ENCODE measurements at places on chromosomes 3 and 15.

- no peak for DNase-seq
These were observed 25.5 kb upstream of the NUDT16 start for GRCh38 chr3:131356006-131356595.

DNA sequence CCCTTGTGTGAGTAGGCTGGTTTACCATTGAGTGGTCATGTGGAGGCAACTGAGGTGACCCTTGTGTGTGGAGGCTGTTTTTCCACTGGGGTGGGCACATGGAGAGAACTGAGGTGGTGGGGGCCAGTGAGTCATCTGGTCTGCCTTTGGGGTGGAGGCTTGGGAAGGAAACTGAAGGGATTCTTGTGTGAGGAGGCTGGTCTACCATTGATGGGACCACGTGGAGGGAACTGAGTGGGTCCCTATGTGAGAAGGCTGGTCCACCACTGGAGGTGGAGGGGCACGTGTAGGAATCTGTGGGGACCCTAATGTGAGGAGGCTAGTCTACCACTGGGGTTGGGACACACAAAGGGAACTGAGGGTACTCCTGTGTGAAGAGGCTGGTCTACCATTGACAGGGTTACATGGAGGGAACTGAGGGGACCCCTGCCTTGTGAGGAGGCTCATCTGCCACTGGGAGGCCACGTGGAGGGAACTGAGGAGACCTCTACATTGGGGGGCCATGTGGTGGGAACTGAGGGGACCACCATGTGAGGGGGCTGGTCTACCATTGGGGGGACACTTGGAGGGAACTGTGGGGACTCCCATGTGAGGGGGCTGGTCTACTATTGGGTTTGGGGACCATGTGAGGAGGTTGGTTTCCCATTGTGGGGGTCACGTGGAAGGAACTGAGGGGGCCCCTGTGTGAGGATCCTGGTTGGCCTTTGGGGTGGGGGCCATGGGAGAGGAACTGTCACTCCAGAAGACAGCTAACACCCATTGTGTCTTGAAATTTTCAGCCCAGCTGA, 164.5 kb downstream of the WNT7A start:
- DNase-seq = no peak

GRCh38 chr15:39471785-39472574, 108.9 kb upstream of the THBS1 start:
- no peak for DNase-seq

- no peak for DNase-seq
These were observed 453.1 kb downstream of the EPHA3 start for GRCh38 chr3:89560568-89560967.

DNA sequence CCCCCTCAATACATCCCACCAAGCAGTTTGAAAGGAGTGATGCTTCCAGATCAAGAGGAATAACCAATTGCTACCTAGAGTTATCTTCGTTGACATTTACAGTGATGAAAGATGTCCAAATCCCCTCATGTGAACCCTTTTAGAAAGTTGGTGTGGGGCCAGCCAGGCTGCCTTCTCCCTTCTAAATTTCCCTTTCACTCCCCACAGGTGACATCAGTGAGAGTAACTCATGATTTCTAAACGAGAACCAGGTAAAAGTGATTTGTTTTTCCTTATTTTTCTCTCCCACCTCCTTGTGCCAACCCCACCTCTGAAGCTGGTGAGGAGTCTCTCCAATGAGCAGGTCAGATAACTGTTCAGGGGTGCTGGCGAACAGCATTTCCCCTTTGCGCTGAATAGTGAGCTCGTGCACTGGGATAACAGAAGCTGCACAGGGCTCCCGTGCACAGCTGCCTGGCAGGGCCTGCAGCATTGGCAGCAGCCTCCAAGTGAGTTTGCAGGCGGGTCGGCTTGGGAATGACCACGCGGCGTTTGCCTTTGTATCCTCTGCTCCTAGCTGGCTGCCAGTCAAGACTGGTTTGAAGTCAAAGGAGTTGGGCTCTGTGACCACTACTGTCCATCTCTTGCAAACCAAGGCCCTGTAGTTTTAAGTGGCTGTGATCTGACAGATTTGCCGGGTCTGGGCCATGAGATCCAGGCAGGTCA, 70.2 kb upstream of the CORO2B start:
- no peak for DNase-seq

- DNase-seq = no peak
These were observed 80.3 kb downstream of the TMEM266 start for GRCh38 chr15:76140074-76140464.

DNA sequence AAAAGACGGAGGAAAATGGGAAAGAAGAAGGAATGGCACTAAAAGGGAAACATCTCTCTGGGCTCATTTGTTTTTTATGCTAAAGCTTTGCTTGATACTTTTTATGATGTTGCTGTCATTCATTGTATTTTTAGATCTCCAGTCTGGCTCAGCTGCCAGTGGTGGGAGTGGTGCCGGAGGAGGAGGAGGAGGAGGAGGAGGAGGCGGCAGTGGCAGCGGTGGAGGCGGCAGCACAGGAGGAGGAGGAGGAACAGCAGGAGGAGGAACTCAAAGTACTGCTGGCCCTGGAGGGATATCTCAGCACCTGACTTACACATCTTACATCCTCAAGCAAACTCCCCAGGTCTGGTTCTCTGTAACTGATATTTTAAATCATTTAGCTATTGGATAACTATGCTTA, 49.6 kb downstream of the MAP6D1 start:
- no peak for DNase-seq

DNA sequence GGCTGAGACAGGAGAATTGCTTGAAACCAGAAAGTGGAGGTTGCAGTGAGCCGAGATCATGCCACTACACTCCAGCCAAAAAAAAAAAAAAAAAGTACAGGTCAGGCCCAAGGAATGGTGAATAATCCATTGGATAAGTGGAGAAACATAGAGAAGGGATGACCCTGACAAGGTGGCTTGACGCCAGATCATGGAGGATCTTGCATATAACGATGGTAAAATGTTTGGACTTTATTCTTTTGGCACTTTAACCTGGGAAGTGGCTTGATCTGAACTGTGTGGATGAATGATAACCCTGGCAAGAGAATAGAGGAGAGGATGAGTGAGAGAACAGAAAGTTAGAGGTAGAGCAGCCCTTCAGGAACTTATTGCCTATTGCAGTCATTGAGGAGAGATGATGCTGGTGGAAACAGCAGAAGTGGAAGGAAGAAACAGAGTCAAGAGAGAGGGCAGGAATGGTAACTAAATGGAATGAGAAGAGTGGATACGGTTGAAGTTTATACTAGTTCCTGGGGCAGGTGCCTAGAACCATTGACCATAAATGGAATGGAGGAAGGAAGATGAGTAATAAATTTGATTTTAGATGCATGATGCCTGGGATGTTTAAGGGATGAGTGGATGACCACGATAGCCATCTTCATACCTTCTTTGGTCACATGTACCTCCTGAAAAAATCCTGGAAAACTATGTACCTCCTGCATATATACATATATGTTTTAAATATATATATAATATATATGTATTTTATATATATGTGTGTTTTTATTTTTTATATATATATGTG, 57.8 kb downstream of the BLM start:
- DNase-seq = no peak

DNA sequence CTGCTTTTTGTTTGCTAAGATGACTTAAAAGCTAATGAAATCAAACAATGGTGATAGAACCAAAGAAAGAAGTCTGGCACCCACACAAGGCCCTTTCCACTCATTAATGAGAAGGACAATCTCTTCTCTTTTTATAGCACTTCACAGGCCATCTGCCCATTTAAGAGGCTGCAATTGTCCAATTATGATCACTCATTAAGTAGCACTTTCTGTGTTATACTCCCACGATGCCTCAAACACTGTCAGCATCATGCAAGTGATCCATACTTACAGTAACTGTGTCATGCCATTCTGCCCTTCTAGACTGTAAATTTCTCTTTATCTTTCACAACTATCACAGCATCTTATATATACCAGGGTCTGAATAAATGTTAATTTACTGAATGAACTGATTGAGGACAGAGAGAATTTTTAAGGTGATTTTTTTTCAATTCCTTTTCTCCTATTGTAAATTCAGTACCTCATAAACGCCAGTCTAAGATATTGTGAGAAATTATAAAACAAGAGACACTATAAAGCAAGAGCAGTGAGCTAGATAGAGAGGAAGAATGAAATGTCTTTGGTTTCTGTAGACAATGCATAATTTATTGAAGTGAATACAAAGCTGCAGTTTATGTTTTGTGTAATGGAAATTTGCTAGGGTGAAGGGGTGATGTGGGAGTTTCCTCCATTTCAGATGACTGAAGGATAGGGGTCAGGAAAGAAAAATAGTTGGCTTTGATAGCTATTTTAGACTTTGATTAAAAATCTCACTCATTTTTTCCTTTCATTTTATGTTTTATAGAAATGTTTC, 17.3 kb downstream of the CD200 start:
- no peak for DNase-seq

- DNase-seq = no peak
These were observed 248.1 kb downstream of the LRRN1 start for GRCh38 chr3:4047366-4047765.

DNA sequence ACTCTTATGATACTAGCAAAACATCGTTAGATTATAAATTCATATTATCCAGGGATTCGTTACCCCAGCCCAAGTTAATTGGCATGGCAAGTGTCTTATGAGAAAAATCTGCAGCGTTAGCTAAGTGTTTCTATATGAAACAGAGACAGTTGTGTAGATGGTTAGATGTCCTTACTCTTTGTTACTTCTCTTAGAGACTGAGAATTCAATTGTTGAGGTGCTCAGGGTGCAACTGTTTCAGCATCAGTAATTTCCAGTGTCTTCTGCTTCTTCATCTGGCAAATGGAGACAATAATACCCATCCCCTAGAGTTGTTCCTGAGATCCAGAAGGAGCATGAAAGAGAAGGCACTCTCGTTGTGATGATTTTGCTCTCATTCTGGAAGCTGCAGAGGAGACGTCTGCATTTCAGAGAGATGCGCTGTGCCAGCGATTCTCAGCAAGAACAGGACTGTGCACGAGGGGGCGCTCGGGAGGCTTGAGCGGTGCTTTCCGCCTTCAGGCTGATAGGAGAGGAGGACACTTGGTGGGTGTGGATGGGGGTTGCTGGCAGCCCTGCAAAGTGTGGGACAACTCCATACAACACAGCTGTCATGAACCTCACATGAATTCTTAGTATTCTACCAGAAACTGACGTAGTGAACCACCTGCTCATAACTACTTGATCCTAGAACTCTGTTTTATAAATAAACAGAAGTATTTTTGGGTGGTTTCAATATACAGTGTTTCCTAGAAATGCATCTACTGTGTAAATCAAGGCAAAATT, 39.7 kb upstream of the SPSB4 start:
- peak; percentile 25 for DNase-seq

DNA sequence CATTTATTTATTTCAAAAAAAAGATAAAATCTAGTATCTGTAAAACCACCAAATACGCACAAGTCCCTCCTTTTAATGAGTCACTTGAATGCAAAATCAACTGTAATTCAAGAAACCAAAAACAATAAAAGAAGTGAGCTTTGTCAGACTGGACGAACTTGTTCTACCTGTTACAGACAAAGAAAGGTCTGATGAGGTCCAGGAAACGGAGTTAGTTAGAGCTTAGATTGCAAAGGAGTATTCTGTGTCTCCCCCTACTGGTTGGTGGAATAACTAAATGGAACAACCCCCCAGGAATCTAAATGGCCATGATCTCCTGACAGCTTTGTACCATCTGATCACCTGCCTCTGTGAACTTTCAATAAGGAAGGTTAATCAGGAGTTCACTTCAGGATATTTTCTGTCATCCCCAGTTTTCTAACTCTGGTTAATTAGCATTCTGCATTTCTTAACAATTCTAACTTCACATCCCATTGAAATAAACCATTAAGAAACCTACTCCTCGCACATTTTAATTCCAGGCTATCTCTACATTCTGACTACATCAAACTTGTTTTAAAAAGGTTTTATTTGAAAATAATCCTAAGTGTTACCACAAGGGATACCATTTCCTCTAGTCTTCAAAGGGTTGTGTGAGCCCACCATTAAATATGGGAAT, 333.0 kb upstream of the SATB1 start:
- peak; percentile 78 for DNase-seq

DNA sequence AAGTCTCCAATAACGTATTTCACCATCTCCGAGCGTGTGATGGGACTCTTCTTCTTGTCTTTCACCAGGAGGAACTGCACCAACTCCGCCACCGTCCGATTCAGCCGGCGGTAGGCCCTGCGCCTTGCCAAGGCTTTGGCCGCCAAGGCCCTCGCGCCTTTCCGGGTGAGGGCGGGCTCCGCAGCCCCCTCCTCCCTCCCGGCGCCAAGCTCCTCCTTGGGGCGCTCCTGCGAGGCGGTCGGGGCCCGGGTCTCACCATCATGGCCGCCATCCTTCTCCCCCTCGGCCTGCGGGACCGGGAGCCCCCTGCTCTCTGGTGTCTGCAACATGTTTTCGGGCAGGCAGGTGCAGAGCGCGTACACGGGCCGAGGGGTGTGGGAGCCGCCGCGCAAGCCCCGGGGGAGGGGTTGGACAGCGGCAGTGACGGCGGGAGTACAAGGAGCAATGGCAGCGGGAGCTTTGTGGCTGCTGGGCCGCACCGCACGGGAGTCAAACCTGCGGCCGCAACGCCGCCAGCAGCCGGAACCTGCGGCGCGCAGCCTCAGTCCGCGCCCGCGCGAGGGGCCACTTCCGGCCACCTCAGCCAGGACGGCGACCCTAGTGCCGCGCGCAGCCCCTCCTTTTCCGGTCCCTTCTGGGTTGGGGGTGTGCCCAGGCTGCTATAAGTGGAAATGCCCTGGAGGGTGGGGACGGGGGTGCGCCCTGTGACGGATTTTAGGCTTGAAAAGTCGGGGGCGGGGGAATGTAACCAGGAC, at the start of gene MAGEF1:
Gene MAGEF1, minus strand, starts transcription at position 572 of the 755 bp plus-strand sequence. Its CDS starts 243 bp downstream, at position 329.
- peak; percentile 69 for DNase-seq

GRCh38 chr3:81684751-81685395, 76.6 kb downstream of the GBE1 start:
- DNase-seq = no peak

DNA sequence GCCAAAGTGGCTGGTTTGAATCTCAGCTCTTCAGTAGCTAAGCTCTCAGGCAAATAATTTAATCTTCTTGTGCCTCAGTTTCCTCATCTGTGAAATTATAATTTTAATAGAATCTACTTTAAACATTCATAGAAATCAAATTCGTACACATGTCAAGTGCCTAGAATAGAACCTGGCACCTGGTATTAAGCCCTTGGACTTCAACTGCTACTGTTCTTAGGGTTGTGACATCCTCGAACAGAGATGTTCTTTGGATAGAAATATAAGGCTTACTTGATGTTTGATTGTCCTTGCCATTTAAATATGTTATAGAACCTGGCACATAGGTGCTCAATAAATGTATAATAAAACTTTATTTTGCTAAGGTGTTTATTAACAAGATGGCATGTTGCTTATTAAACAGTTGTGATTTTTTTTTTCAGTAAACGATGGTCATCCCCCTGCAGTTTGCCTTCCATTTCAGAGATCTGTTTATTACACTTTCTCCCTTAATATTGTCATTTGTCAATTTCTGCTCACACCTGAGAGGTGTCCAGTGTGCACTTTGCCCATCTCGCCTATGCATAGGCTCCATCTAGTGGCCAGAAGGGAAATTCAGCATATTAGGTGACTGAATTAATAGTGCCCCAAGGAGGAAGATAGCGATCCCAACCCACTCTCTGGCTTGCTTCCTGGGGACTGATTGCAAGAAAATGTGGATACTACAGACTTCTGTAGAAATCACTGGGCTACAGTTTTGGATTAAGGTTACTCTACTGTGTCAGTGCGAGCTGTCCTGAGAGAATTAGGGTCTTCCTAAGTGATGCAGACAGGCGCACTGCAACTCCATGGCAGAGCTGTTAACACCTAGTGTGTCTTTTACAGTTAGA, 10.7 kb downstream of the IGF1R start:
- no peak for DNase-seq
